ENCODE measurements at places on chromosomes 7 and 10.
A peak's percentile ranks its signal among the peaks of the same experiment; 100 is the strongest.

GRCh38 chr7:5450549-5451327, 27.1 kb upstream of the TNRC18 start:
- DNase-seq: peak; percentile 89

- DNase-seq: no peak
These were observed 418.1 kb downstream of the ZNF716 start for GRCh38 chr7:57867884-57868701.

DNA sequence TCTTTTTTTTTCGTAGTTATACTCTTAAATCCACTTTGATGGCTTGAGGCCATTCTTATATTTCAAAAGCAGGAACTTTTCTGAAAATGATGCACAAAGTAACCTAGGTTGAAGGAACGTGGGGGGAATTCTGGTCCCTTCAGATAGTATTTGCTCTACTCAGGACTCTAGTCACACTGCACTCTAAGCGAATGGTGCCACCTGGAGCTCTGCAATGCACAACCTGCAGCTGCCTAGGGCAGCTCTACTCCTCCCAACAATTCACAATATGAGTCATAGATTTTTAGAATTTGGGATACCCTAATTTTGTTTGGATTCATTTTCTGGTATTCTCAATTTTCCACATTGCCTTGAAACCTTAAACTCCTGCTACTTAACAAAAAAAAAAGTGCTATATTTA, 17.3 kb downstream of the SYPL1 start:
- no peak for DNase-seq

GRCh38 chr10:43585046-43585445, 10.6 kb upstream of the ZNF239 start:
- no peak for DNase-seq

DNA sequence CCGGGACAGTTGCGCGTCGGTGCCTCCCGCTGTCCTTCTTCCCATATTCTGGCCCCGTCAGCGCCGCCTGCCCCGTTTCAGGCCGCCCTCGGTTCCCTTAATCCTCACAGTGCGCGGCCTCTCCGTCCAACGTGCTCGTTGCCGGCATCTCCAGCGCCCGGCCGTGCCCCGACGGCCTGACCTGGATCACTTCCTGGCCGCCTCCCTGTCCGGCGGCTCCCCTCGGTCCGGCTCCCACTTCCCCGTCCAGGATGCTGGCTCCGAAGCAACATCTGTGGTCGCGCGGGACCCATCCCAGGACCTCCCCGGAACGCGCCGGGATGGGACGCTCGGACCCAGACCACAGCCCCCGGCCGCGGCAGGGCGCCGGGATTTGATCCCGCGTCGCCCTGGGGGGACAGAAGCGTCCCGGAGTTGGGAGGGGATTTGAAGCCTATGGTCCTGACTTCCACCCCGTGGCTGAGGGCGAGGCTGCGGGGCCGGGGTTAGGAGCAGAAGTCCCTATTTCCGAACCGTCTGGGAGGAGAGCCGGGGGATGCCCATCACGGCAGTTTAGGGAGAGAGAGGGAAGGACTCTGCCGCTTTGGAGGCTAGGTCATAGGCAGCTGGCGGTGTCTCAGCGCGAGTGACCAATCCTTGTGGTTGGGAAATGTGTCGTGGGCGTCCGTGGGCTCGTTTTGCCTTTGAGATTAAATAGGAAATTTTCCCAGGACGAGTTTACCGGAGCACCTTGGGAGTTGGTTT, 53.8 kb downstream of the KCTD7 start:
- no peak for DNase-seq

DNA sequence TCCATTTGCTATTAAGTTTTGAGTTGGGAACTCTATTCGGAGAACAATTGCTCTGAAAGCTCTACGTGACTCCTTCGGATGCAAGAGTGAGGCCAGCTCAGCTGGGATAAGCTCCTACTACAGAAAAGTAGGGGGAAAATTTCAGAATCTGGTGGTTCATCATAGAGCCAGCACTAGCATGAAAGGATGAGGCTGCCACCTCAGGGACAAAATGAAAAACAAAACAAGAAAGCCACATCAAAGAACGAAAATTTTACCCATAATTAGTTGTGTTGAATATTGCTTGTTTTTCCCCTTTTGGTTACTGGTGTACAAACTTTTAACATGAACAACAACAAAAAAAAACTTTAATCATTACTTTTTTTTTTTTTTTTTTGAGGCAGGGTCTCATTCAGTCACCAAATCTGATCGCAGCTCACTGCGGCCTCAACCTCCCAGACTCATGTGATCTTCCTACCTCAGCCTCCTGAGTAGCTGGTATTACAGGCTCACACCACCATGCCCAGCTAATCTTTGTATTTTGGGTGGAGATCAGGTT, 39.7 kb upstream of the NFE2L3 start:
- DNase-seq: no peak

DNA sequence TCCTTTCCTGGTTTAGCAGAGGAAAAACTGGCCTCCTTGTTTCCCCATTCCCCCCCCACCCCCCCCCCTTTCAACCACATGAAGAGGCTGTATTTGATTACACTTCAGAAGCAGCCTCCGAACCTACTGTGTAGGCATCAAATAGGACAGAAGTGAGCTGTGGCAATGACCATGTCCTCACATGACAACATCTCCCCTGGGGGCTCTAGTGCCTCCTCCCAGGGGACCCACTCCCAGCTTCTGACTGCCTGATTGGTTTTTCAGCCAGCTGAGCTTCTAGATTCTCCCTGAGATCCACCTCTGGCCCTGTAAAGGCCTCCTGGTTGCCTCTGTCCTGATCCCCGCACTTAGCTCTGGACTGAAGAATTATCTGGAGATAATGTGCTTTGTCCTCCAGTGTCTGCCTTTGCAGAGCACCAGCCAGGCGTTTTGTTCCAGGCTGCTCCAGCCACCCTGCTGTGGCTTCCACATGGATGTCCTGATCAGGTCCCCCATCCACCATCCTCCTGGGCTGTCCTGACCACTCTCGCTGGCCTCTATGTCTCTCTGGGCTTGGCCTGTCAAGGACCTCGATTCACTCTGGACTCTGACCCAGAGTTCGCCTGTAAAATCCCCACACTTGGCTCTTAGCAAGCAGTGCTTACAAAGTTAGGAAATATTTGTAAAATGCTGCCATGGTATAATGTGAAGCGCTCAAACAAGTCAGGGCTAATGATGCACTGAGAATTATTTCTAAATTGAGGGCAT, 42.4 kb upstream of the TOMM7 start:
- no peak for DNase-seq

GRCh38 chr7:116762971-116763370, 91.0 kb downstream of the MET start:
- no peak for DNase-seq

DNA sequence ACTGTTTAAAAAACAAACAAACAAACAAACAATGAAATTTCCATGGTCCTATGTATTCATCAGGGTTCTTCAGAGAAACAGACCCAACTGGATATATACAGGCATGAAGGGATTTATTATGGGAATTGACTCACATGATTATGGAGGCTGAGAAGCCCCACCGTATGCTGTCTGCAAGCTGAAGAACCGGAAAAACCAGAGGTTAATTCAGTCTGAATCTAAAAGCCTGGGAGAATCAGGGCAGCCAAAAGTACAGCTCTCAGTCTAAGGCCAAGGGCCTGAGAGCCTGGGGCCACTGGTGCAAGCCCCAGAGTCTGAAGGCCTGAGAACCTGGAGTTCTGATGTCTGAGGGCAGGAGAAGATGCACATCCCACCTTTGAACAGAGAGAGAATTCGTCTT, 163.5 kb downstream of the MDFIC start:
- DNase-seq: no peak

DNA sequence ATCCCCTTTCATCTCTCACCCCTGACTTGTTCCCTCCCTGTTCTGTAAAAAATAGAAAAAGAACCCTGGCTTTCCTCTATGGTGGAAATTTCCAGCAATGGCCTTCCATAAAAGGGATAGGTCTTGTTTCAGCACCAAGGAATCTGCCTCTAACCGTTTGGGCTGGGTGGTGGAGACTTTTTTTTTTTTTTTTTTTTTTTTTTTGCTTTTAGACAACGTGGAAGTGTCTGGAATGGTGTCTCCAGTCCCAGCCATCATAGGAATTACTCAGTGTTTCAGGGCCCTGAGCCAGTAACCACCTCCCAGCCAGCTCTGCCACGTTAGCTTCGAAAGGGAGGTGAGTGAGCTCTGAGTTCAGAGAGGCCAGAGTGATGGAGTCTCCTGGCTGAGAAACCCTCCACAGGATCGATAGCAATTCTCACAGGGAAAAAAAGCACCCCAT, 97.3 kb upstream of the COL1A2 start:
- no peak for DNase-seq

GRCh38 chr10:664301-664700, 25.2 kb downstream of the DIP2C start:
- peak; percentile 30 for DNase-seq

GRCh38 chr10:105409370-105409769, 768.3 kb downstream of the SORCS3 start:
- DNase-seq: no peak

GRCh38 chr10:35827783-35828182, 185.7 kb upstream of the FZD8 start:
- no peak for DNase-seq

- DNase-seq: no peak
These were observed 104.4 kb upstream of the C1GALT1 start for GRCh38 chr7:7077945-7078344.

DNA sequence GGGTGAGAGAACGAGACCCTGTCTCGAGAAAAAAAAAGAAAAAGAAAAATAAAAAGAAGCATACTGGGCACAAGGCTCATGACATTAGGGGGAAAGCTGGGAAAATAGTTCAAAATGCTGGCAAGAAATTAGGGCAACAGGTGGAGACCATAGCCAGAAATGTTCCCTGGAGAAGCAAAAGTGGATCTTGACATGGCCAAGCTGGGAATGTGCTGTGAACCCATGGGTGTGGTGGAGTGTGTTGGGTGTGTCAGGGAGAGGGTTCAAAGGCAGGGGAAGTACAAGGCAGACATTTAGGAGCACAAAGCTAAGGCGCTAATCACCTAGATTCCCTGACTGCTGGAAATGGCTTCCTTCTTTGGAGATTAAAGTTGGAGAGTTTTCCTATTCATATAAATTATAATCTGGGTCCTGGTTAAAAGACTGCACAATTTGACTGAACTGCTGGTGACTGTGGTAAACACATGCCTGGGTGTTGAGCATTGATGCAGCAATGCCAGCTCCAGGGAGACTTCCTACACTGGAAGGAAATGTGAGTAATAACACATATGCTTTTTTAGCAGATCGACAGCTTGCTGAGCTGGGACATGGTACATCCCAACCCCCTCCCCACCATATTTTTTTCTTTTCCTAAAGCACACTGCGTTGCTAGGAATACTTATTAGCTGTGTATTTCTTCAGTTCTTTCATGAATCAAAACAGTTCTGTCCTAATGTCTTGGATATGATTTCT, 70.1 kb upstream of the ARHGAP21 start:
- DNase-seq: no peak

DNA sequence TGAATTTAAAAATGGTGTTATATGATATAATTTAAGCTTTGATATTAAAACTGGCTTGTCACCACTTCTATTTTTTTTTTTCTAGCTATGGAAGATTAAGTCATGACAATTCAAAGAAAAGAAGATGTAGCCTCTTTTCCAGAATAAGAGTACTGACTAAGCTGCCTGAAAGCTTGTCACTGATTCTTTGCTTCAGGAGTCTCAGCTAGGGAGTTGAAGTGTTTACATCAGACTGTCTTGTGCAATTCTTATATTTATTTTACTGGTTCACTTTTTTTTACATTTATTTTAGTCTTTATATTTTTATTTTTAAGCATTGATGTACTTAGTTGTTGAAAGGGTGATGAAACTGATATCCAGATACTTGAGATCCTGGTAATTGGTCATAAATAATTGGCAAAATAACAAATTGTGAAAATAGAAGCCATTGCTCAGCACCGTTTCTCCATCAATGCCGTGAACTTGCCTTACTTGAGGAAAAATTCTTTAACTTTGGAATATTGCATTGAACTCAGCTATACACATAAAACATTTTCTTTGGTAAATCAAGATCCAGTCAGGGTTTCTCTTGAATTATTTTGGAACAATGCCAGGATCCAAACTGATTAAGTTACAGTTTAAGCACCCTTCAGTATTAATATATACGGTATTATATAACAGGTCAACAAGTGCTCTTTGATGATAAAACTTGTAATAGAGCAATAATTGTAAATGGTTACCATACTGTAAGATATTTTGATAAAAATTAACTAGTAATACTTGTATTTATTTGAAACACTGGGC, 156.4 kb downstream of the PHTF2 start:
- DNase-seq: no peak

DNA sequence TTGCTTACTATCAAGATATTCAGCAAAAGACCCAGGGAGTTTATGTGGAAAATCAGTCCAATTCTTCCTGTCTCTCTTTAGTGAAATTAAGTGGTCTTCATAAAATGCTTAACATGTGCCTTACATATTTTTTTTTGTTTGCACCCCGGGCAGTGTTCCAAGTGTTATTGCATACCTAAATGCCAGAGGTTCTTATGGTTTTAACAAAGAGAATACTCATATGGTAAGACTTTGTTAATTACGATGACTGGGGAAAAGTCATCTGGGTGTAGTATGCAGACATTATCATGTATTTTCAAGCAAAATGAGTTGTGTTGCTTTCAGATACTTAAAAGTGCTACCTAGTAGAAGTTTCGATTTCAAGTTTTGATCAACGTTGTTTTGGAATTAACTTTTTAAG, 82.6 kb downstream of the PRKG1 start:
- DNase-seq: no peak

- no peak for DNase-seq
These were observed 185.4 kb downstream of the KMT2E start for GRCh38 chr7:105199386-105199785.

DNA sequence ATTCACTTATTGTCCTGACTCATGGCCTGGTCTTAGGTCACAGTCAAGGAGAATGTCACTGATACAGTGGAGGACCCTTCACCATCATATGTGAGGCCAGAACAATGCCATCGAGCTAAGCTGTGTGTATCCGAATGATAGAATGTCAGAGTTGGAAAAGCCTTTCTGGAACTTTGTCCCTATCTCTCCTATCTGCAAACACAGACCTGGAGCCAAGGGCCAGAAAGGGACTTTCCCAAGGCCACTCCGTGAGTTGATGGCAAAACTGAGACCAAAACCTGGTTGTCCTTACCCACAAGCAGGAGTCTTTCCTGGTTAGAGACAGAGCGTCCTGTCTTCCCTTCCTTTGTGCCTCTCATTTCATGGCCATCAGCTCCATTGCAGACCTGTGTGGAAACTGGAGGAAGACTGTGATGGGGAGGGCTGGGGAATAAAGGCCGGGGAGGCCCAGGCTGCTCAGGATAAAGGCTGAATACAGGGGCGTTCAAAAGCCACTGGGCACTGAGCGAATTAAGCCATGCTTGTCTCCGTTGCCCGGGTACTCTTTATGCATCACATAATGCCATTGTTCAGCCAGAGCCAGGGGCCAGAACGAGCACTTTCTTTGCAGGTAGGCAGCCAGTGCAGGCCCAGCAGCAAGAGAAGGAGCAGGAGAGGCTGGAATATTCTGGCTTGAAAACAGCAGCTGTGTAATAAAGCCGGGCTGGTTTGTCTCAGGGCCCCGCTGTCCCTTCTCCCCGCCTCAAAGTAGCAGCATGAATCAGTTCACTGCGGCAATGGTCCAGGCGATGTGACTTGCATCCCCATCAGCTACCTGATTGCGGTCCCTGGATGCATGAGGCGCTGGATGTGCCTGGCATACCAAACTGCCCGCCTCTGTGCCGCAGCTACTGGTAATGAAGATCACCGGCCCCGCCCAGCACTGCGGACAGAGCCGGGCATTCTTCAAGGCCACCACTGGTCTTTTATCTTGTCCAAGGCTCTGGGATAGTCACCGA, 143.0 kb downstream of the RPS24 start:
- no peak for DNase-seq
